ENCODE measurements at places on chromosomes 5 and 9.

- no peak for DNase-seq
Observed at GRCh38 chr9:111036429-111036789, 1.9 kb downstream of the LPAR1 start.

DNA sequence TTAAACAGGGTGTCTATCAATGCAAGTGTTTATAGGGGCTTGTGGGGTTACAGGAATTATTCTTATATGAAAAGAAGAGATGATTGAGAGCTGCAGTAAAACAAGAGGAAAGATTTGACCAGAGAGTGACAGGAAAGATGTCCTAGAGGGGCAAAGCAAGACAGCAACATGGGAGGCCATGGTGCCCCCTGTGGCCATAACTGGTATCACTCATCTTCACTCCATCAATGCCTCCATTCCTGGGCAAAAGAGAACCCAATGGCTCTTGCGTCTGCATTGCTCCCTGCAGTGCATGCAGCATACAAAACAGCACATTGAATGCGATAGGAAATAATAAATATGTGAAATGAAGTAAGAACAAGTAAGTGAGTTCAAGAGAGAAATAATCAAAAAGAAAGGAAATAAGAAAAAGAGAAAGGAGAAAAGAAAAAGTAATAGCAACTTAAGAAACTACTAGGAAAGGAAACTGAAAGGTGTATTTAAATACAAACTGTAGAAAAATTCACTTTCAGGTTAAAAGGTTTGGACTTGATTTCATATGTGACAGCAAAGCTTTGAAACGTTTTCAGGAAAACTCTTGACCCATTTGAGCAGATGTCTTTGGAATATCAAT is 206.6 kb downstream of the SEMA5A start:
- no peak for DNase-seq

GRCh38 chr9:35760651-35761050 is 6.6 kb upstream of the MSMP start:
- no peak for DNase-seq

DNA sequence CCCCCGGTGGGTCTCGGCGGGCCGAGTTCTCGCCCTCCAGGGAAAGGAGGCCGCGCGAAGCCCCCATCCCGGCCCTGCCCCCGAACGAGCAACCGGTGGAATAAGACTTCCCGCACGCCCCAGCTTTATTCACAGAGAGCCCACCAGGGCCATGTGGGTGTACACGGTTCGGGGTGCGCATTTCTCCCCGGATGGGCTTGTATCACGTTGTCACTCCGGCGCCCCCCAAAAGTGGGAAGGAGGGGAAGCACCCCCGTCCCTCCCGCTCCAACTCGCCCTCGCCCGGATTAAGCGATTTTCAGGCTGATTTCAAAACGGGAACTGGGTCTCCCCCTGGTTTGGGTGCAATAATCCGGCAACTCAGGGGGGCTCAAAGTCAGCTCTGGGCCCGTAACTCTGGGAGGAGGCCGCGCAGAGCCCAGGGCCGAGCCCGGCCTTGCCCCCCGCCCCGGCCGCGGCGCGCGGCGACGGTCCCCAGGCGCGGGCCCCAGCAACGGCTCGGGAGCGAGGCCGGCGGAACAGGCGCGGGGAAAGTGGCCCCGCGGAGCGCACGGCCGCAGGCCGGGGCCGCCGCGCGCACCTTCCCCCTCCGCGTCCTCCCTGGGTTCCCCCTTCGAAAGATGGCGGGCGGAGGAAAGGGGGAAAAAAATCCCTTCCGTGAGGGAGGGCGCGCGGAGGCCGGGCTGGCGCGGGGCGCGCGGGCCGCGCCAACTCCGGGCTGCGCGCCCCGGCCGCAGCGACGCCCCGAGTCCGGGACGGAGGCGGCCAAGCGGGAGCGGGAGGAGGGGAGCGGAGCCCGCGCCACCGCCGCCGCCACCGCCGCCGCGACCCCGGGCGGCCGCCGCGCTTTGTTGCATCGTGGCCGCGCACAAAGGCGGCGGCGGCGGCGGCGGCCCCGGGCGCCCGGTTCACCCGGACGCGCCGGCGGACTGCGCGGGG is 644 bp downstream of the BRD3 start:
- no peak for DNase-seq

DNA sequence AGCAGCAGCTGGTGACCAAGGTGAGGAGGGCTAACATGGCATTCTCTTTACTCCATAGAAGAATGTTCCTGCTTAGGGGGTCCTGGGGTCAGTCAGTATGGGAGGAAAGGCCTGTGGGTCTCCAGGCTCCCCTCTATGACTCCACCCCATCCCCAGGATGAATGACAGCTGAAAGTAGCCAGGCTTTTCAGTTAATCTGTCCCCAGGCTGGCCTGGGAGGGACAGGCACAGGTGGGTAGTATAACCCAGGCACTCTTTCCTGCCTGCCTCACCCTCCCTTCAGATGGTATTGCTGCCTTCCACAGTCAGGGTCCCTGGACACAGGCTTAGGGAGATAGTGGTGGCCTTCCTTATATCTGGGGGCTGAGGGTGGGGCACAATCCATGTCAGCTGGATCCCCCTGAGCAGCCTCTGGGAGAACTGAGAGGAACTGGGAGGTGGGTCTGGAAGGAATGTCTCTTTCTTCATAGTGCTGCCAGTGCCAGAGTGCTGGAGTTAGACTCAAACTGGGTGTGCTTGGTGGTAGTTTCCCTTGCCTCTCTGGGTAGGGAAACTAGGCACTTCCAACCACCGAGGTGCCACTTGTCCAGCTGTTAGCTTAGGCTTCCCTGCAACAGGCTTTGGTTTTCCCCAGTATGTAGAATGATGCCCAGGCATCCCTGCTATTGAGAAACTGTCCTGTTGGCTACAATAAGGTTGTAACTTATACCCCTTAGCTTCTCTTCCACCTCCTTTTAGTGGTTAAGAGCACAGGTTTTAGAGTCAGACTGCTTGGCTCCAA is 27.8 kb downstream of the LARP1 start:
- DNase-seq = no peak

- no peak for DNase-seq
Observed at GRCh38 chr5:1974081-1974480, 91.4 kb upstream of the IRX4 start.

DNA sequence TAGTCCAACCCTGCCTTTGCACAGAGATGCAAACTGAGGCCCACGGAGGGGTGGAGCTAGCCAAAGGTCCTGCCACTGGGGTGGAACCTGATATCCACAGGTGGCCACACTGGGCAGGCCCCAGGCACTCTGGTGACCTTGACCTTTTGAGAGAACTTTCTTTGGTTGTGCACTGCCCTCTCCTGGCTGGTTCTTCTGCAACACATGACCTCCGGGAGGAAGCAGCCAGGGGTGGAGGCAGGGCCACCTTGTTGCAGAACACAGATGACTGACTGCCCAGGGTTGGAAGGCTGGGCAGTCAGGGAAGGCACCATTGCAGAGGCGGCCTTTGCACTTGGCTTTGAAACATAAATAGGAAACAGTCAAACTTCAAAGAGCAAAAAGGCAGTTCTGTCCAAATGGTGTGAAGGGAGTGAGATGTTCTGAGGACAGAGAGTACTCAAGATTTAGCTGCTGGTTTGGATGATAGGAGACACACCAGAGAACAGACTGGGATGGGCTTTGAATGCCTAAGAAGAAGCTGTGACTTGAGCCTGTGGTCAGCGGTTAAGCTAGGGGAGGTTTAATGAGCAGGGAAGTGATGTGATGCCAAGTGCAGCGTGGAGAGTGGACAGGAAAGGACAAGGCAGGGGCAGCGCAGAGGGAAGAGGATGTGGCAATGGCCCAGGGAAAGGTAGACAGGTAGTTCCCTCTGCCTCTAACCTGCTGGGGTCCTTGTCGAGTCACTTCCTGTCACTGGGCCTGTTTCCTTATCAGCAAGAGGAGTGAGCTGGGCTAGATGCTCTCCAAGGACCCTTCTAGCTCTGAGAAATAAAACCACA is 6.8 kb upstream of the TCOF1 start:
- peak; percentile 42 for DNase-seq

Data from right renal cortex interstitium (tissue), 3 donors.